Colonic mucosa (tissue), 4 donors: ENCODE measurements at places on chromosomes 11 and 22. TPM values are rescaled to one million over a fixed set of nuclear protein-coding genes. Genes with fewer than 3 reads are reported as not detected.

GRCh38 chr11:126864934-126865333, 135.6 kb downstream of the KIRREL3 start:
- no peak for DNase-seq

GRCh38 chr11:28132548-28132947, 24.4 kb downstream of the METTL15 start:
- DNase-seq = no peak

DNA sequence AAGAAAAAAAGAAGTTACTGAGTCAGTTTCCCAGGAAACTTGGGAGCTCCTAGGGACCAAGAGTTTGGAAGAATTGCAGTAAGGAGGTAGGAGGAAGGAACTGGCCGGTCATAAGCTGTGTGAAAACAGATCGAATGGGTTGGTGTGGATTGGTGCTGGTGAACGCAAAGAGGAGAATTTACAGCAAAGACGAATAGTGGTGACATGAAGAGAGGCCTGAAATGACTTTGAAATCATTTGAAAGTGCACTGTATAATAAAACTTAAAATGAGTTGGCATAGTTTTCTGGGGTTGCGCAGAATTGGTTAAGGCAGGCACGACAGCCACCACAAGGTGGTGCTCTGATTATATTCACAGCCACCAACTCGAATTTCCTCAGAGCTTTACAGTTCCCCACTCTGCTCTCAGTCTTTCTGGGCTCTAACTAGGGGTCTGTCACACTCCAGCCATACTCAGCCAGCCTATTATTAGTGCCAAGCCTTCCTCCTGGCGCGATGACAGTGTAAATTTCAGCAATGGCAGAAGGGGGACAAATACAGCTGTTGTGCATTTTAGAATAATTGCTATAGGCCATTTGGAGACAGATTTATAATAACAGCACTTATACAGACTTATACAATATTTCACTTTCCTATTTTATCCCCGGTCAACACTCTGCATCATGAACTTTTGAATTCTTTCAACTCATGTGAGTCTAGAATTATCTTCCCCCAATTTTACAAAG, 8.3 kb upstream of the HTR3B start:
- DNase-seq = peak; percentile 30

NPAS4 gene
- total RNA-seq = 0.17 TPM
